ENCODE measurements at places on chromosomes 5 and 9. TPM values are rescaled to one million over a fixed set of nuclear protein-coding genes. Genes with fewer than 3 reads are reported as not detected.

Gene PTGR1
- total RNA-seq, result 20.3 TPM

Gene TNFSF15
- 0.28 TPM for total RNA-seq

Gene SCGB3A2
- total RNA-seq, result not detected

Gene PCDHA9
- 0.14 TPM for total RNA-seq

GRCh38 chr9:113587471-113588031 is 124.0 kb downstream of the RGS3 start:
- DNase-seq, result peak; percentile 90

DNA sequence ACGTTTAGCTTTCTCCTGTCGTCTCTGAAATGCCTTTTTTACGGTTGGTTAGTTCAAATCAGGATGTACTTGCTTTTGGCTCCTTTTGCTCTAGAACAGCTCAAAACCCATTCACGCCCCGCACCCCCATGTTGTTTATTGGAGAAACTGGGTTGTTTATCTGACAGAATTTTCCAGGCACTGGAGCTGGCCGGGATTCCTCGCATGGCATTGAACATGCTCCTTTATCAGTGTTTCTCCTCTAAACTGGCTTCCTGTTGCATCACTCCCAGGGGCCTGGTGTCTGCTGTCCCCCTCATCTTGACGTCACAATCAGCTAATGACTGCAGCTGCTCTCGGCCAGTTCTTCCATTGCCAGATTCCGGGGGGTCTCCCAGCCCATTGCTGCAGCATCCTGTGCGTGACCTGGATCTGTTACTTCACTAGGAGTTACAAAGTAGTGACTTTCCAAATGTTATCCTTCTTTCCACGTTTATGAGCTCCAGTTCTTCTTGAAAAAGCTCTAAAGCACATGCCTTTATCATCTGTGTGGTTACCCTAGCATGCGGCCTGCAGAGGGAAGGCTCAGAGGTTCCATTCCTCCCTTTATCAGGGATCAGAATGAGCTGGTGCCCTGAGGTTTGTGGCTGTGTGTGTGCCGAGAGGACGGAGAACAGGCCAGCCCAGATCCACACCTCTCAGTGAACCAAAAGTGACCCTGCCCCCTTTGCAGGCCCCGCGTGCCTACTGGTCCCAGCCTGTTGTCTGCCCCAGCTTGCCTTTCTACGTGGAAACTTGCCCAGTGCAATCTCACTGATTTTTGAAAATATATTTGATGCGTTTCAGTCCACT is 27.5 kb downstream of the FAM163B start:
- no peak for DNase-seq

DNA sequence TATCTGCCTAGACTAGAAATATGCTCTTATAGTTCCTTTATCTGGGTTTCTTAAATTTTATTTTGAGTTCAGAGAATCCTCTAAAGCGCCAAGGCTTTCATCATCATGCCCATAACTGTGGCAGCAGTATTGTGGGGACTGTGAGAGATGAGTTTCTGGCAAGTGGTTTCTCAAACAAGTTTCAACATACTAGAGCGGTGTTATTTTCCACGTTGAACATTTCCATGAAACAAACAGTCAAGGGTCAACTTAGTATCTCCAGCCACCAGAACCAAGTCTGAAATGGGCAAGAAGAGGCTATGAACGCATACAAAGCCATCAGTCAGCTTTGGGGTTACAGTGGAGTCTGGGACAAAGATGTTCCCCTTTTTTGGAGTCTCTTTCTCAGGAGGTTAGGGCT is 40.3 kb downstream of the SERINC5 start:
- no peak for DNase-seq

- DNase-seq, result no peak
These were observed 597.0 kb downstream of the EBF1 start for GRCh38 chr5:158502686-158503085.

GRCh38 chr5:159187719-159188118 is 21.6 kb downstream of the RNF145 start:
- no peak for DNase-seq

GRCh38 chr5:56638768-56639238 is 176.5 kb upstream of the MAP3K1 start:
- no peak for DNase-seq

GRCh38 chr9:90878562-90878961 is 76.9 kb downstream of the SYK start:
- DNase-seq, result no peak

GRCh38 chr5:65102371-65102975 is 333.7 kb downstream of the CWC27 start:
- DNase-seq, result no peak

Measured in posterior vena cava (tissue), 2 donors.